ENCODE measurements at places on chromosomes 12 and 14.

DNA sequence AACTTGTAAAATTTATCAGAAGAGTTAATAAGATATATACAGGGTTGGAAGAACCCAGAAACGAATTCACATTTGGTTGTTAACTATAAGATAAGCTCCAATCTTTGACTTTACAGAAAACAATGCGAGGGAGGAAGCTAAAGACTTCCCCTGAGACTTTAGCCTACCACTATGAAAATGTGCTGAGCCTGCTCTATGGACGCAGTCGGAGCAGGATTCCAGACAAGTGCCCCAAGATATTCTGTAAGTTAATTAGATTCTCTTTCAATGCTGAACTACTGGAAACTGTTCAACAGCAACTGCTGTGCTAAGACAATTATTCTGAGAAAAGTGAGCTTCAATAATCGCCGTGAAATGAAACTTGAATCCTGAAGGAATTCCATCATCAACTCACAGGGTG lies 8.3 kb upstream of the LRRC10 start:
- no peak for DNase-seq

- DNase-seq = no peak
Measured at GRCh38 chr14:51895375-51895774, 35.0 kb downstream of the GNG2 start.

- no peak for DNase-seq
Measured at GRCh38 chr12:84974155-84974815, 61.7 kb upstream of the SLC6A15 start.

DNA sequence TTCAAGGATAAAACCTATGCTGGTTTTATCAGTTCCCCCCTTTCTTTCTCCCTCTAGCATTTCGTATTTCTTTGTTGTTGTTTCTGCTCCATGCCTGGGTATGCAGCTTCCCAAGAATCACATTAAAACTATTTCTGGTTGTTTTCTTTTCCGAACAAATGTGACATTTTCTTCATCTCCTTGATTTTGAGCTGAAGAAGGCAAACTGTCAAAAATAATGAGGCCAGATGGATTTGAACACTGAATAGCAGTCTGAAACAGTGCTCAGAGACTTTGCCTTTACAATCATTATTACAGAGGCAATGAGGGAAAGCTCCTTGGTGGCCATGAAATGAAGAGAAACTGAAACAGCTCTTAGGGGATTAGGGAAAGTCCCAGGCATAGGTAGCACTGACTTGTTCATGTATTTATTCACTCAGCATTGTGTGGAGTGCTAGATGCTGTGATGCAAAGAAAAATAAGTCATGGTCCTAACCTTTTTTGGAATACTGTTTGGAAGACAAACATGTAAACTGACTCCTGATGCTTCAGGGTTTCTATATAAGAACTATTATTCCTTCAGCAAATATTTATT lies 319.5 kb downstream of the FUT8 start:
- DNase-seq = no peak

DNA sequence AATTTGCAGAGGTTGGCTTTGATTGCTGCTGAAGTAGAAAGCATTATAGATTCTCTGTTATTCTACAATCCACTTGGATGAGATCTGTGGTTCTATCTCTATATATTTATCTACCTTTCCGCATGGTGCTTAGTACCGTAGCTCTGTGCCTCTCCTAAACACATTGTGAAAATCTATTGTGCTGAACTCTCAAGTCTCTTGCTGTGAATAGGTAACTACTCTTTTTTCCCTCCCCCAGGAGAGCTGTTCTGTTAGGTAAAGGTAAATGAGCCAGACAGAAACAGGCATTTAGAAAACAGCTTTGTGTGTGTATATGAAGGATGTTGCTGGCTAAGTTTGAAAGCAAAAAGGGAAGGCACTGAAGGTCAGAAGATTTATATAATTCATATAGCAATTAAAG lies 112.6 kb downstream of the BRMS1L start:
- no peak for DNase-seq

DNA sequence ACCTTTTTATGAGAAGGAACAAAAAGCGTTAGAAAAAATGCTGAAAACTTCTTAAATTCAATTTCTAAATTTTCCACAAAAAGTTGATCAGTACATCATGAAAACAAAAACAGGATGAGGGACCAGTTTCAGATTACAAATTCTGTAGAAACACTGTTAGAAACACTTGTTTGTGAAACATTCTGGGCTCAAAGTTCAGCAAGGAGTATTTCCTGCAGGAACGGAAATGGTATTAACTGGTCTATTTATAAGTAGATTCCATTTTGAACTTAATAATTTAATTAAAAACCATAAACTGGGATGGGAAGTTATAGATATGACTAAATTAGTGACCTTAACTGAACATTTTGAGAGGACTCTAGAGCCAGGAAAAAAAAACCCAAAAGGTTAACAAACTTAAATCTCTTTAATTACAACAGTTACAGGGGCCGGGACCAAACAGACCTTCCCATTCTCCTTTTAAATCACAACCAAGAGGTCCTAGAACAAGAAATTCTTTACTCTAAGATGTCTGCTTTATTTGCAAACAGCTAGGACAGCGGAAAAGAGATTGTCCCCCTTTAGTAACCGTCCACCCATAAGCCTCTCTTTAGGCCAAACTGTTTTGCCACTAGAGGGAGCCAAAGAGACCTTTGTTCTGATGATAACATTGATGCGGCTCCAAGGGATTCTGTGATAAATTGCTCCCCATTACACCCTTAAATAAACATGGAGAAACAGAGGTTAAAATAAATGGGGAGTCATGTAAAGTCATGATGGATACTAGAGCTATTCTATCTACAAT lies 69.0 kb upstream of the RERGL start:
- no peak for DNase-seq

- DNase-seq = peak; percentile 42
Measured at GRCh38 chr12:131845121-131845520, 16.9 kb downstream of the MMP17 start.

- no peak for DNase-seq
Measured at GRCh38 chr12:109885616-109886015, 5.3 kb upstream of the GLTP start.

DNA sequence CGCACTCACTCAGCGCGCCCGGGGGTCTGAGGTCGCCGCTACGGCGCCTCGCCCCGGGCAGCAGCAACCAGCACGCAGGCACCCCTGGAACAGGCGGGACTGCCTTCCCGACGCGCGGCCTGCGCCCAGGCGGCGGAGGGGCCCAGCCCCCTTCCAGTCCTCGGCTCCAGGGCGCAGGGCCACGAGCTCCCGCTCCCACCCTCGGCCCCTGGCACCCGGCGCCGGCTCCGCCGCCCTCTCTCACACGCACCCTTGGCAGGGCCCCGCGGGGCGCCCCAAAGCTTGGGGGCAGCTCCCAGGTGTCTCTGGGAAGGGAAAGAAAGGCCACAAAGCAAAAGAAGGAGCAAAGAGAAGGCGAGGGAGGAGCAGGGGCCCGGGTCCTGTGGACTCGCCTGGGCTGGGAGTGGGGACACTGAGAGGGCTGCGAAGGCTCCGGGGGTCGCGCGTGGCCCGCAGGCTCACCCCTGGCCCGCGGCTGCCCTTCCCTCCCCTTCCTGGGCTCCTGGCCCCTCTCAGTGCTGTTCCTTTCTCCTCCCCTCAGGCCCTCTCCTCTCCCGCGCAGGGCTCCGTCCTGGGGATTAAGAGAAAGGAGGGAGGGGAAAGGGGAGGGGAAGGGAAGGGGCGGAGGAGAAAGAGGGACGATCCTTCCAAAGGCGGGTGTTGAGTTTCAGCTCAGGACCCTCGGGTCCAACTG lies 907 bp upstream of the EFS start:
- no peak for DNase-seq

DNA sequence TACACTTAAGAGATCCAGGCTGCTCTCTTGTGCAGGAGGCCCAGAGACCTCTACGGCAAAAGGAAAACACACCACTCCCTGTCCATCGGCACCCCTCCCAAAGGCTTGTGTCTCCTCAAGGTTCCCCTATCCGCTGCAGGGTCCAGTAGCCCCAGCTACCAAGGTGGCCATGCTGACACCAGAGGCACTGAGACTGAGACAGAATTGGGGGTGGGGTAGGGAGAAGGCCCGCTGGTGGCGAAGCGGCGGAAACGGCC lies 590 bp downstream of the DDIT3 start:
- no peak for DNase-seq

DNA sequence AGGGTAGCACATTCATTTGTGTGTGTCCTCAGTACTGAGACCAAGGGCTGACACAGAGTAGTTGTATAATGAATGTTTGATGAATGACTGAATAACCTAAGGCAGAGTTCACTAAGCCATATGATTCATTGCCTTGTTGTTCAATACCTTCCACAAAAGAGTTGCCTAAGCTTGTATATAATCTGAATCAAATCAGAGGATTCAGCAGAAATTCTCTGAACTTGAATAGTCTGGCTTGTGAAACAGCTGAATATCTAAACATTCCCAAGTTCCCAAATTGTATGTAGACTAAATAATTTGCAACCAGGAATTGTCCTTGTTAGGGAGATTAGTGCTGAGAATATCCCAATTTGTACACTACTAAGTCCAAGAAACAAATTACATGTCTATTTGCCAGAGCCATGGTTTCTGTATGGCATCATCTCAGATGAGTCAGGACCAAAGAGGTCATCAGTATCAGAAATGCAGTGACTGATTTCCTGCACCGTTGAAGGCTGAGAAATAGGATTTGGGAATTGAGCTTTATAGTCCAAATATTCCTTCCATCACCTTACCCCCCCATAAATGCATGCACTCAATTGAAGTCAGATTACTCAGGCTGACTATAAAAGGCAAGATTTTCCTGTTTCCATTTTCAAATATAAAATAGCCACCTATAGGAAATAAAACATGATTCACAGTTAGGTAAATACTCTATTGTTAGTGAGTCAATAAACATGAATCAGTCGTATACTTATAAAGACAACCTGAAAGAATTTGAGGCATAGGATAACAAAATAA lies 168.7 kb downstream of the PHLDA1 start:
- DNase-seq = no peak

GRCh38 chr12:58897969-58898368 lies 22.3 kb downstream of the LRIG3 start:
- no peak for DNase-seq

- peak; percentile 43 for DNase-seq
Measured at GRCh38 chr14:35335388-35336092, 43.4 kb downstream of the PSMA6 start.

GRCh38 chr14:68596701-68597100 lies 196.2 kb downstream of the ZFP36L1 start:
- no peak for DNase-seq

- no peak for DNase-seq
Measured at GRCh38 chr12:54991161-54991990, 6.8 kb upstream of the TESPA1 start.

DNA sequence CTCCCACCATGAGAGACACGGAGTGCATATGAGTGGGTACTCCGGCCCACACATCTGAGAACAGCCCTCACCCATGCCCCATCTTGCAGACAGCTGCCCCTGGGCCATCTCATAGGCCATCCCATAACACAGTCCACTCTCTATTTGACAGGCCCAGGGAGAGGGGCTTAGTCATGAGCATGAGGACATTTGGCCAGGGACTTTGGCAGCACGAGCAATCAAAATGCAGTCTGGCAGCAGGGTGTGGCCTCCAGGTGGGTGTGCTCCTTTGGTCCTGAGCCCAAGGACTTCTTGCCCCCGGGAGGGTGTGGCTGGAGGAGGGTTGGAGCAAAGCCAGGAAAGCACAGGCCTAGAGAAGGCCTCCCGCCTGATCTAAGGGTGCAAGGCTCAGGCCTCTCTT lies 25.6 kb downstream of the EMP1 start:
- peak; percentile 0 for DNase-seq

- DNase-seq = no peak
Measured at GRCh38 chr14:55715889-55716288, 135.9 kb downstream of the KTN1 start.

DNA sequence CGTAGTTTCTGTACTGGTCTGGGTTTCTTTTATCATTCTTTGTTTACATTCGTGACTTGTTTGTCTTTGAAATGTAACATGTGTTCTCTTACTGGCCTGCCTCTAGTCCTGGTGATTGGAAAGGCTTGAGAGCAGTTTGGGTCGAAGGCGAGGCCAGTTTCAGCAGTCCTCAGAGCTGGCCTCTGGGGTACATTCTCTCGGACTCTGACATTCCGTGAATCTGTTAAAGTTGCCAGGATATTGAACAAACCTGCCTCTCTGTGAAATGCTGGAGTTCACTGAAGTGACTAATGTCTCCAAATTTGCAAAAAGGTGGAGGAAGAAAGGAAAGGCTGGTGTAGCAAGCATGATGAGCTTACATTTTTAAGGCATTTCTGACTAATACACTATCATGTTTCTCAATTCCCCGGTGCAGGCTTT lies 1.5 kb downstream of the PLEKHA5 start:
- DNase-seq = no peak

All from SHP77 (cell line).